Esophagus squamous epithelium (tissue), 5 donors: ENCODE measurements at places on chromosomes 5 and 9.

DNA sequence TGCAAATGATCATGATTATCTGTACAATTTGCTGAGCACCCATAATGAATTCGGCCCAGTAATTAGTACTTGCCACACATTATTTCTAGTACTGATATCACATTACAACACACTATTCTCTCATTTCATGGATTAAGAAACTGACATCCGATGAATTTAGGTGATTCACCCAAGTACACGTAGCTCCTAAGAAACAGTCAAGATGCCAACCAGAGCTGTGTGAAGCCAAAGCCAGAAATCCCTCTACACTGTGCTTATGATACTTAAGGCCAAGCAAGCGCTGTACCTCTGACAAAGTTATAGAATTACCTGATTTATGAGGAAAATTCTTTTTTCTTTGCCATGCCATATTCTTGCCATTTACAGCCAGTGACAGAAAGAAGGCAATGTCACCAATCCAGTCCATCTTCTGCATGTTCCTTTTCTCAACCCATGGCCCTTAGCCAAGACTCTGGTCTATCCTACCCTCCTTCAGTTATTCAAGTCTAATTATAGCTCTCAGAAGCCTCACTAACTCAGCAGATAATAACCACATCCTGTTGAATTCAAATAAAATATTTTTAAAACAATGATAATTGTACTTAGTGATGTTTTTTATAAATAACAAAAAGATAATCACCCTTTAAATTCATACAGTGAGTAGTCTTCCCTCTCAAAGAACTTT is 74.3 kb upstream of the PTGER4 start:
- no peak for DNase-seq

DNA sequence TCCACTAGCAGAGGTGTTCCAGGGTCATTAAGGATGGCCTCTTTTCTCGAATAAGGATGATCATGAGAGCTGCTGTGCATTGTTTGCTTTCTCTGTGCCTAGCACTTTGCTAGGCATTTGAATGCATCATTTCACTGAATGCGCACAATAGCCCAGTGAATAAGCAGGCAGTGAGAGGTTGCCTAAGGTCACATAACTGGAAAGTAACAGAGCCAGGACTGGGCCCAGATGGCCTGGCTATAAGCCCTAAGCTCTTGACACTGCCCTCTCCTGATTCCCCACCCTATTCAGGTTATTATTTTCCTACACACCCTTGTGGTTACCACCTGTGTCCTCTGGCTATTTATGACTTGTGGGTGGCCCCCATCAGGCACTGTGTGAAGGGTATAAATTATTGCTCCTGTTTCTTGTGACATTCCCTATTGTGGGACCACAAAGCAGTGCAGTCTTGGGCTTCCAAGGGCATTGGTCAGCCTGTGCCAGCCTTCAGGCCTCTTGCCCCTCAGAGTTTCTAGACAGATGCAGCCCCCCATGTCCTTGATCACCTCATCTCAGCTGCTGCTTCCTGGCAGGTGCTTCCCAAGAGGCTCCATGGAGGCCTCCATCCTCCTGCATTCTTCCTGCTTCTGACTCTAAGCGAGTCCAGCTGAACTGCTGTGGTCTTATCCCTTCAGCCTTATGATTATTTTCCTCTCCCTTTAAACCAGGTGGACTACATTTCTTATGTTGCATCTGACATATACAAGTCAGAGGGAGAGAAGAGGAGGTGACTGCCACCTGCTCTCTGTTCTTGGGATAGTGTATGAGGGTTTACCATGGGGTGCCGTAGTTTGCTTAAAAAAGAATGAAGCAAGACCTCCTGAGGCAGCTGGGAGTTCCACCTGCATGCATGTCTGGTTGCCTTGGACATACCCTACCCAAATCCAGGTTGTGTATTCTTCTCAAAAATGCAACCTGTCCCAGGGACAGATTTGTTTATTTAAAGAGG is 47.6 kb downstream of the ANGPTL2 start:
- DNase-seq: no peak

- DNase-seq: no peak
These were observed 23.3 kb downstream of the CAVIN4 start for GRCh38 chr9:100601216-100601615.

DNA sequence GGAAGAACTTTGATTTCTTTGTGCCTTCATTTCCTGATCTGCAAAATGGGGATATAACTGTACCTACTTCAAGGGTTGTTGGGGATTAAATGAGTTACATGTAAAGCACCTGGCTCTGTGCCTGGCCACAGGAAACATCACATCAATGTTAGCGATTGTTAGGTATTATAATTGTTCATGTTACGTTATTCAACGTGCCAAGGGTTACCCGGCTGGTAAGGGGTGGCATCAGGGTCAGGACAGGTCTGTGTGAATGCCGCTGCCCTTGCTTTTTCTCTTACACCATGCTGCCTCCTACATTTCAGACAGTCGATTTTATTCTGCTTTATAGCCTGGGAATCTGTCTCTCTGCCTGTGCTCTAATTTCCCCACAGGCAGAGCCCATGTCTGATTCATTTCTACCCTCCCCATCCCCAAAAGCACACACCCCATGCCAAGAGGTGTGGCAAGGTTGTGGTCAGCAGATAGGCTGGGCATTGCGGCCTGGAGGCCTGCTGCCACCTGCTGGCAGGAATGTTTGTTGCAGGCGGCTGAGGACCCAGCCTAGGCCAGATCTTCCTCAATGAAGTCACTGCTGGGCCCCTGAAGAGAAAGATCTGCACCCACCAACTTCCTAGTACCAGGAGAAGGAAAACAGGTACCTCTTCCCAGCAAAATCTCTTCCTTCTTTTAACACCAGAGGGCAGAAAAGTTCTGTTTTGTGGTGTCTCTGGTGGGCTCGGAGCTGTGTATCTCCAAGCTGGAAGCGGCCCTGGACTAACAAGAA is 5.3 kb downstream of the ANKS6 start:
- peak; percentile 18 for DNase-seq

GRCh38 chr5:178284093-178284675 is 51.6 kb upstream of the PHYKPL start:
- DNase-seq: no peak

GRCh38 chr5:123517476-123517875 is 5.5 kb downstream of the CSNK1G3 start:
- DNase-seq: no peak

DNA sequence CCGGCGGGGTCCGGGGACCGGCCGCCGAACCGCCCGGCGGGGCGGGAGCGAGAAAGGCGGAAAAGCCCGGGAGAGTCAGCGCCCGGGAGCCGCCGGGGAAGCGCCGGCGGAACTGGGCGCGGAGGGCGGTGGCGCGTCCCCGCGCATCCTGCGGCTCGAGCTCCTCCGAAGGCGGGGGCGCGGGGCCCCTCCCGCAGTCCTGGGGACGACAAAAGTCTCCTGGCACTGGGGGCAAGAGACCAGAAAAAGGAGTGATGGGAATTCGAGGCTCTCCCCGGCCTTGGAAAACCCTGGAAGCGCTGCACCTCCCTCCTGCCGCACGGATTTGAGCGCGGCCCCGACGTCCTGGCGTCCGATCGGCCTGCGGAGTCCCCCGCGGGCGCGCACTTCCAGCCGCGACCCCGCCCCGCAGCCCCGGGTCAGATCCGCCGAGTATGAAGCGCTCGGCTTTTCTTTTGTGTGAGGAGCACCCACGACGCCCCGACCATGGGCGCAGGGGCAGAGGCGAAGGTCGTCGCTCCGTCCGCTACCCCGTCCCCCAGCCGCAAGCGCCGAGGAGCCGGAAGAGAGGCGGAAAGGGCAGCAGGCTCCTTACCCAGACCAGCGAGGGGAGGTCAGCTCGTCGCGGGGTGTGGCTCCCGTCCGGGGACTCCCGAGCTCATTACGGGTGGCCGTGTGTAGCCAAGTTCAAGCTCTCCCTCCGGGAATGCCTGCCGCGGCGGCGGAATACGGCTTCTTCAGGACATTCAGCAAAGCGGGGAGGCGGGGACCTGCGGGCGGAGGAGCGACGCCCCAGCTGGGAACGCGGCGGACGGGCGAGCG is at the start of gene EPB41L4A:
Gene EPB41L4A, minus strand, starts transcription at position 114 of the 822 bp plus-strand sequence. CDS start 238 bp downstream, outside the sequence.
- DNase-seq: no peak

DNA sequence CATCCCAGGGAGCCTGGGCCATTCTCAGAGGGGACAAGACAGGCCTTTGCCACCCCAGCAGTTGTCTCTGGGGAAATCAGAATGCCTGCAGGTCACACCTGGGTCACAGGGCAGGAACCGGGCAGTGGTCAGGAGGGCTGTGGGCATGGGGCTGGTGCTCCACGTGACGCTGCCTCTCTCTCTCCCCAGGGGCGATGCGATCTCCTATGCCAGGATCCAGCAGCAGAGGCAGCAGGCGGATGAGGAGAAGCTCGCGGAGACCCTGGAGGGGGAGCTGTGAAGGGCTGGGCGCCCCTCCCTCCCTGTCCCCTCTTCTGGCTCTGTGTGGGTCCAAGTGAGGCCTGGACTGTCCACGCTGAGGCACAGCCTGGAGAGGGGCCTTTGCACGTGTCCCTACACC is 8.6 kb downstream of the CACFD1 start:
- no peak for DNase-seq

GRCh38 chr5:112974901-112975300 is 1.7 kb upstream of the DCP2 start:
- no peak for DNase-seq

GRCh38 chr9:4665357-4665756 is 923 bp downstream of the SPATA6L start:
- DNase-seq: no peak

- DNase-seq: no peak
These were observed 812 bp downstream of the CACFD1 start for GRCh38 chr9:133460405-133461175.

DNA sequence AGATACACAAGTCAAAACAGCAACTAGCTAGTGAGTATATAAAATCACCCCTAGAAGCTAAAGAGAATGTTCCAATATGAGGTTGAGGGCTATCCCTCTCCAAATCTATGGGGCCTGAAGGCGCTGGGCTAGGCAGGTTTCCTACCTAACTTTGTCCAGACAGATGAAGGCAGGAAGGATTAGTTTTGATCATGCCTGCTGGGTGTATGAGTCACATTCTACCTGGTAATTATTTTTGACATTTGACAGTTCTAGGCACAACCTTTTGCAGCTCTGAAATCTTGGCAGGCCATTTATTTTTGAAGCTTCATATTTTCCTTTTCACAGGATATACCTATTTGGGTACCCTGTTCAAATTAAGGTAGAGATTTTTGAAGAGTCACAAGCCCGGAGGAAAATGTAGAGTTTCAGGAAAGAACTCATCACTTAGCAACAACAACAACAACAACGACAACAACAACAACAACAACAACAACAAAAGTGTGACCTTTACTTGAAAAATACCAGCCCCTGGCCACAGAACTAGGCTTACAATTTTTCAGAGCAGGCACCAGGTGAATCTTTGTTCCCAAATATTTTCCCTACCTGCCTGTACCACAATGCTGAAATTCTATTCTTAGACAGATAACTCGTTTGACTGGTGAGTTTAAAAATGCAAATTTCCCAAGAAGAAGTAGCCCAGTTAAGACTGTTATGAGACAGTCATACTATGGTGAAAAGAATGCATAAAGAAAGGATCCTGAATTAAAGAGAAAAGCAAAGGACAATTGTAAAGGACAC is 175.5 kb upstream of the TUT7 start:
- no peak for DNase-seq

- no peak for DNase-seq
These were observed 73.3 kb upstream of the HMHB1 start for GRCh38 chr5:143738417-143739401.

GRCh38 chr5:124650951-124651662 is 95.3 kb downstream of the ZNF608 start:
- DNase-seq: no peak

- no peak for DNase-seq
These were observed 122.9 kb upstream of the NFIL3 start for GRCh38 chr9:91546574-91546973.

- DNase-seq: no peak
These were observed 50.3 kb upstream of the PSD2 start for GRCh38 chr5:139745132-139745799.

- no peak for DNase-seq
These were observed 621.2 kb upstream of the CDH6 start for GRCh38 chr5:30572279-30572678.
